ENCODE measurements at places on chromosomes 2 and 18.

- DNase-seq: no peak
Observed at GRCh38 chr2:68824831-68825230, 46.4 kb downstream of the BMP10 start.

DNA sequence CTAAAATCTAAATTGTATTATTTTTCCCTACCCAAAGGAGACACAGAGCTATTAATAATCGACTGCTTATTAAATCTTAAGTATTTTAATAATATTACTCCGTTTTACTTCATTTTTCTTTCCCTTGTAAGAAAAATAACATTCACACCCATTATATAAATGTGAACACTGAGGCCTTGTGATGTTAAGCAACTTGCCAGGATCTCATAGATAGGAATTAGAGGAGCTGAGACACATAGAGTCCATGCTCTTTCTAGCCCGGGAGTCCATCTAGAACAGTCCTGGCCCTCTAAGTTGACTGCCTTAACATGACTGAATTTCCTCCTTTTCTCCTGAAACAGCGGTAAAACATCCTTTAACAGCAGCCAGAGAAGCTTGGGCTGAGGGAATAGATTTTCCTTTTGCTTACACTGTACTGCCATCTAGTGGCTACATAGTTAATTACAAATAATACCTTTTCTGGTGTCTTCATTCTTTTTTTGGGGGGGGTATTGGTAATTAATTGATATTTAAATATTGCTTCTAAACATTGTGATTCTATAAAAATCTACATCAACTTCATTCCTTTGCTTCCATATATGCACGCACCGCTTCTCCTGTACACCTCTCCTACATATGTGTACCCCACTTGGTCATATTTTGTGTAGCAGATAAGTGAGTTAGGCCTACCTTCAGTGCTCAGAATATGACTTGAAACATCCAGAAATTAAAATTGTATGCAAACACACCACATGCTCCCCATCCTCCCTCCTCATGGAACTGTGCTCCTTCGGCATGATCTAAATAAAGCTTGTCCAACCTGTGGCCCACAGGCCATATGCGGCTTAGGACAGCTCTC lies 125.8 kb upstream of the HNMT start:
- DNase-seq: no peak

DNA sequence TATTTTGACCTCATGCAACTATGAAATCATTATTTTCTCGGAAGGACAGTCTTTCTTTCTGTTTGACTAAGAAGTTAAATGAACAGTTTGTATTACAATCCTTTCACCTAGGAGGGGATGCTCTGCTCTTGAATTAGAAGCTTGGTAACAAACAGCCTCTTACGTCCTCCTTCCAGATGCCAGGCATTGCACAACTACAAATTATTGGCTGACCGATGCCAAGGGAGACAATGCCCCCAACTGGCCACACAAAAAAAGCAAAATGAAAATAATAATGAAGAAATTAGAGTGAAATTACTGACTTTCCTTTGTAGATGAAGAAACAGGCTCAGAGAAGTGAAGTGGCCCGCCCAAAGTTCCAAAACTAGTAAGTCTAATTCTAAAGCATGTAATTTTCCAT lies 177.9 kb downstream of the CYRIA start:
- DNase-seq: no peak

GRCh38 chr18:44586782-44587524 lies 93.7 kb upstream of the SETBP1 start:
- DNase-seq: no peak

- DNase-seq: no peak
Observed at GRCh38 chr2:223222397-223222796, 170.4 kb downstream of the KCNE4 start.

DNA sequence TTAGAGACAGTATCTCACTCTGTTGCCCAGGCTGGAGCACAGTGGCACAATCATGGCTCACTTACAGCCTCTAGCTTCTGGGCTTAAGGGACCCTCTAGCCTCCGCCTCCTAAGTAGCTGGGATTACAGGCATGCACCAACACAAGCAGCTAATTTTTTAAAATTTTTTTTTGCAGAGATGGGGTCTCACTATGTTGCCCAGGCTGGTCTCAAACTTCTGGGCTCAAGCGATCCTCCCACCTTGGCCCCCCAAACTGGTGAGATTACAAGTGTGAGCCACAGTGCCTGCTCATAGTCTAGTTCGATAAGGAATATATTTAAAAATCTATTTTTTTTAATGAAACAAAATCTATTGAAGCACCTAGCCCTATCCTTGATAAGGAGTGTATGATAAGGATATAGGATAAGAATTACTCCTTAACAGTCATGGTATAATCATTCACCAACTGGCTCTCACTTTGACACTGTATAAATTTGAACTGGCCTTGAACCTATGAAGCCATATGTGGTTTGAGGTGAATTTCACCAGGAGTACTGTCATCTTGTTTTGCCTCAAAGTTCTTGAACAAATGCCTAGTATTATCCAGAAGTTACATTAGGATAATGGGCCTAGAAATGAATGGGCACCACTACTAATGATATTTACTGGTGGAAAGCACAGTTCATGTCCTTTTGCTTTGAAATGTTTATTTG lies 71.1 kb downstream of the EXOC6B start:
- DNase-seq: no peak

- DNase-seq: no peak
Observed at GRCh38 chr18:76932026-76932819, 109.9 kb downstream of the ZNF236 start.

DNA sequence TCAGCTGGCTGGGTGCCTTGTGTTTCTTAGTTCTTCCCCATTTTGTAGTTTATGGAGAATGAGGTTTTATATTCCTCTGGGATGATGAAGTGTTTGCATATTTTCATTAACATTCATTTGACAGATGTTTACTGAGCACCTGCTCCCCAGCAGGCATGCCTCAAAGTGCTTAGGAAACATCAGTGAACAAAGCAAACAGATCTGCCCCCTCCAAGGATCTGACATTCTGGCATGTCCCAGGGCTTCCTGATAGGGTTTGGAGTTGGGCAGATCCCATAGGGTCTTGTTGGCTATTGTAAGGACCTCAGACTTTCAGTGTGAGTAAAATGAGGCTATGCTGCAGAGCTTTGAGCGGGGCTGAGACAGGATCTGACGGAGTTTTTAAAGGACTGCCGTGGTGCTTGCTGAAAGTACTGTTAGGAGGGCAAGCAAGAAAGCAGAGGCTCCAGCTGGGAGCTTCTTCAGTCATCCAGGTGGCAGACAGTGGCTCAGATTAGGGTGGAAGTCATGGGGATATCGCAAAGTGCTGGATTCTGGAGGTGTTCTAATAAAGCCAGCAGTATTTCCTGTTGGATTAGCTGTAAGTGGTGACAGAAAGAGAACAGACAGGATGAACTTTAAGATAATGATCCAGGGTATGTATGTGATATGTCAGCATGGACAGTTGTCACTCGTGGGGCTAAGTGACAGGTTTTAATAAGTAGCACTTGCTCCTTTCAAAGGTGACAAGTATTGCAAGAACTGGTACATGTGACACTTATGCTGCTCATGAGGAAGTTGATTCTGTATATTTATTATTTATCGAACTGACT lies 11.3 kb upstream of the IAH1 start:
- no peak for DNase-seq
